ENCODE measurements at places on chromosomes 11 and 22.

GRCh38 chr11:116773203-116774097, 663 bp upstream of the BUD13 start:
- no peak for DNase-seq

- DNase-seq = no peak
These were observed 473 bp upstream of the EMID1 start for GRCh38 chr22:29205252-29205593.

- DNase-seq = no peak
These were observed 36.2 kb upstream of the FJX1 start for GRCh38 chr11:35582033-35582432.

DNA sequence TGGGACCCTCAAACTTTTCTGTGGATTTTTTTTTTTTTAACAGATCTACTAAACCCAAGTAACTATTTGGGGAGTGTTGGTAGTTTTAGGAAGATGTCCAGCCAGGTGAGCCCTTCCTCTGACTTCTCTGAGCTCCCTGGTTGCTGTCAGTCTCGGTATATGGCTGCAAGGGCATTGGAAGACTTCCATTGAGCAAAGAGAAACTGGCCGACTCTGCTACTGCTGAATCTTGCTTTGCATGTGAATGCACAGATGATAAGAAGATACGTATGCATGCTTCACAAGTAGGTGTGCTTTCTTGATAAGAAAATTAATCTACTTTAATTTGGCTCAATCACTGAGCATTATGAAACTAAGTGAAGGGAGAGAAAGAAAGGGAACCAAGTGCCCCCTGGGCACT, 51.1 kb downstream of the BARX2 start:
- DNase-seq = no peak

GRCh38 chr22:41217553-41218157, 12.5 kb downstream of the L3MBTL2 start:
- DNase-seq = peak; percentile 94

- no peak for DNase-seq
These were observed 987.6 kb downstream of the NTM start for GRCh38 chr11:132357811-132358572.

DNA sequence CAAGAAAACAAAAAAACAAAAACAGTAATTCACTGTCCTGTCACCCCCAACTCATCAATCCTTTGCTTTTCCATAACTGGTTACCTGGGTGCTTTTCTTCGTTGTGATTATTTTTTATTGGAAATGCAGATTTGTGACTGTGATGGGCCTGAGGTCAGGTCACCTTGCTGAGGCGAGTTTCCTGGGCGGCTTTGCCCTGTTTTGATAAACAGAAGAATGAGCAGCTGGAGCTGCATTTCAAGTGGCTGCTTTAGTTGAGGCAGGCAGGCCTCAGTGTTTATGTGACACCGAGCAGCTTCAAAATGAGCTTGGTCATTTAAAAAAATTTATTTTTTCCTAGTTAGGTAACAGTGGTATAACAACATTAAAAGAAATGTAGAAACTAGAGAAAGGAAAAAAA, 22.2 kb downstream of the PTPRJ start:
- DNase-seq = no peak

DNA sequence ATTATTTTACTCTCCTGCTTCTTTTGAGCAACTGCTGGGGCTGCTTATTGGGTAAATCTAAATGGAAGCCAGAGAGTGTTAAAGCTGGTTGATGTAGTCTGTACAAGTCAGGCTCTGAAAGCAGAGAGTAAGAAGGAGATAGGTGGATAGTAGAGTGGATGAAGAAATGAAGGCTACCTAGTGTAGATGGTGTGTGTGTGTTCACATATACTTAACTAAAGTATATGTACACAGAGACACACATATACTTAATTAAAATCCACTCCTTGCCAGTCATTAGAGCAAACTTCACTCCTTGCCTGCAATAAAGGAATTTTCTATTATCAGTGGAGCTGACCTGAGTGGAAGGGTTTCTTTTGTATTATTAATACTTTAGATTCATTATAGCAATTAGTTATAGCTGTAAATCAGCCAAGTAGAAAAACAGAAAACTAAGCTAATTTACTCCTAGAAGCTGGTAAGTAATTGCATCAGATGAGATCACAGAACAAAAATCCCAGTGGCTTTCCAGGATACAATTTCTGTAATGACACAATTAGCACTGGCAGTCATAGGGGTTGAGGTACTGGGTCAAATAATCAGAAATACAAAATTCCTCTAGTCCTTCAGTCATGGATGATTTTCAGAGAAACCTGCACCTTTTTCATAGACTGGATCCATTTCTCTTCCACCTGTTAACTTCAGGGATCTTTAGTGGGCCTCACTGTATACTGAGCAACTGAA, 40.7 kb upstream of the CCDC179 start:
- no peak for DNase-seq

- no peak for DNase-seq
These were observed 11.7 kb upstream of the DNAJB13 start for GRCh38 chr11:73939096-73939495.

DNA sequence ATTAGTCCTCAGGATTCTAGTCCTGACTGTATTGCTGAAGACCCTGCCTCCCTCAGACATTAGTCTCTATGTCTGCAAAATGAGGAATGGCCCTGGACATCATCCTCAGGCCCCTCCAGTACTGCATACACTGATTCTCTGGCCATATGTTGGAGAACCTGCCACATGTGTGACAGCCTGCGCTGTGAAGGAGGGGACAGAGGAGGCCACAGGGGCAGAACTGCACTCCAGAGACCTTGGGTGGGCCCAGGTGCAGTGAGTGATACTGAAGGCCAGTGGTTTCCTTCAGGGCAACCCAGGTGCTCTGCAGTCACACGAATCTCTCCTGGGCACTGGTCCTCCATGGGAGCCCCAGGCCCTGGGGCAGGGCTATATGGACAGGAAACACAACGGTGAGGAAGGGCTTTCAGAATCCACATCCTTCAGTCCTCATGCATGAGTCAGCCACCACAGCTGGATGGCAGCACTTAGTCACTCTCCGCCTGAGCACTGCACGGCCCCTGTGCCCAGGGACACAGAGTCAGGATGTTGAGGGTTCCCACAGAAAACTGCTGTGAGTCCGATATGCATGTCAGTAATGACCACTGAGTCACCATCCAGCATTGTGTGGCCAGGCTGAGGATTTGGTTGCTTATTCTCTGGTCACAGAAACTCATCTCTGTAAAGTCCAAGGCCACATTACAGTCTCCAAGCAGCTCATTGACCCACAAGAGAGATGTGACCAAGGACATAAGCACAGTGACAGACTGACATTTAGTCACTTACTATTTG, 39.7 kb downstream of the ME3 start:
- DNase-seq = peak; percentile 64

DNA sequence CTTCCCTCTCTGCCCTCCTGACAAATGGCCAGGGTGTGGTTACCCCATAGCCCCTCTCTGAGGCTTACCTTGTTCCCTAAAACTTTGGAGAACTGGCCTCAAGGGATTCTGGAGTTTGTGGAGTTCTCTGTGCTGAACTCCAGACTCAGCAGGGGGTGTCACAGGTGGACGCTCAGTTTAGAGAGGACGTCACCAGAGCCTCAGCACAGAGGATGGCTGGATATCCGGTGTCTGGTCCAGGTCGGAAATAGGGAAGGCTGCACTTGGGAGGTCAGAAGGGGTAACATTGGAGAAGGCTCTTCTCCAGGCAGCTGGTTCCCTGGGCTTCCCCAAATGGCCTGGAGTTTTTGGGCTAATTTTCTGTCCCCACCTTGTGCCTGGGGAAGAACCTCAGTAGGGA, 64.2 kb downstream of the ADAMTS15 start:
- DNase-seq = no peak

DNA sequence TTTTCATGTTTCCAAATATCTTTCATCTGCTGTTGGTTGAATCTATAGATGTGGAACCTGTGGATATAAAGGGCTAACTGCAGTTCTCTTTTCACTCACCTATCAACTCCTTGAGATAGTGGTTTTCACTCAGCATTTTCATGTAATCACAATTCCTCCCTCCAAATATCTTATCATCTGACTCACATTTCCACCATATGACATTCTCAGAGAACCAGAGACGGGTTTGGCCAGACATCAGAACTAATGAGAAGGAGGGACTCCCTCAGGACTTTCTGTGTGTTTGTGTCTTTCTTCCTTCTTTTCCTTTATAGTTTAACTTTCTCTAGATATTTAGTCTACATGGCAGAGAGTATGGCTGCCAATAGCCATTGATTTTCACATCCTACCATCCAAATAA, 134.8 kb upstream of the DDI1 start:
- DNase-seq = no peak

DNA sequence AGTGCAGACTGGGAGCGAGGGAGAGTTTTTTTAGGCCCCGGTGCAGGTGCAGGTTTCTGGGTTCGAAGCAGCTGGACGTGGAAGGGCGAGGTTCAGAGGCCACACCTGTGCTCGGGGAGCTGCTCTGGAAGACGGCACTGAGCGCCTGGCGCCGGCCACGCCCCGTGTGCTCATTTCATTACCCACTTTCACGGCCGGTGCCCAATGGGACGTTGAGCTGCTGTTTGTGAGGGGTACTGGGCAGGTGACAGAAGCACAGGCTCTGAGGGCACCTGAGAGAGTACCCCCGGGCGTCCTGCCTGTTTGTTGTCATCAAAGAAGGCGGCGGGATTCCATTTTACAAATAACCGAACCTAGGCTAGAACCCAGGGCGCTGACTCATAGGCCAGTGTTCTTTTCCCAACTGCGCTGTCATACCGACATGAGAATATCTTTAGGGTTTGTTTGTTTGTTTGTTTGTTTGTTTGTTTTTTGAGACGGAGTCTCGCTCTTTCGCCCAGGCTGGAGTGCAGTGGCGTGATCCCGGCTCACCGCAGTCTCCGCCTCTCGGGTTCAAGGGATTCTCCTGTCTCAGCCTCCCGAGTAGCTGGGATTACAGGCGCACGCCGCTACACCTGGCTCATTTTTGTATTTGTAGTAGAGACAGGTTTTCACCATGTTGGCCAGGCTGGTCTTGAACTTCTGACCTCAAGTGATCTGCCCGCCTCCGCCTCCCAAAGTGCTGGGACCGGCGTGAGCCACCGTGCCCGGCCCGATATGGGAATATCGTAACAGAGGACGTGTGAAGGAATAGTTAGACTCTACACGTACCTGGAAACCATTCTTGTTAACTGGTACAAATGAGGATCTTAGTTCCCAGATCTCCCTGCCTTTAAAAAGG, 16.6 kb upstream of the SPTBN2 start:
- DNase-seq = no peak

- DNase-seq = no peak
These were observed 11.4 kb downstream of the FLI1 start for GRCh38 chr11:128705124-128705920.

GRCh38 chr22:48496987-48497650, 1330.6 kb downstream of the BRD1 start:
- DNase-seq = no peak

DNA sequence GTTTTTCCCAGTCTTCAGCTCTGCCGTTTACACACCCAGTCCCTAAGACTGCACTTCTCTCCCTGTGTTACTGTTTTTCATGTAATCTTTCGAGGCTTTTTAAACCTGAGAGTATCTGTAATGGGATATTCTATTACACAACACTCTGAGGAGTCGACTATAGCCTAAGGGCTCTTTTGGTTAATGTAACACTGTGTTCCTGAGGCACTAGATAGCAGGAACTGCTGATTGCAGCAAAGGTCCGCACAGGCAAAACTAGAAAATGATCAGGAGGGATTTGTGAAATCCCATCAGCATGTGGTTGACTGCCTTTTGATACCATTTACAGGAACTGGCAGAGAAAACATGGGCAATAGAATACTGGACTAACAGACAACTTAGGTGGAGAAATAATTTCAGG, 512.3 kb upstream of the RAG2 start:
- no peak for DNase-seq

- DNase-seq = no peak
These were observed 43.4 kb downstream of the MCM5 start for GRCh38 chr22:35443338-35443737.

GRCh38 chr22:39123751-39124581, 26.9 kb downstream of the APOBEC3H start:
- no peak for DNase-seq

DNA sequence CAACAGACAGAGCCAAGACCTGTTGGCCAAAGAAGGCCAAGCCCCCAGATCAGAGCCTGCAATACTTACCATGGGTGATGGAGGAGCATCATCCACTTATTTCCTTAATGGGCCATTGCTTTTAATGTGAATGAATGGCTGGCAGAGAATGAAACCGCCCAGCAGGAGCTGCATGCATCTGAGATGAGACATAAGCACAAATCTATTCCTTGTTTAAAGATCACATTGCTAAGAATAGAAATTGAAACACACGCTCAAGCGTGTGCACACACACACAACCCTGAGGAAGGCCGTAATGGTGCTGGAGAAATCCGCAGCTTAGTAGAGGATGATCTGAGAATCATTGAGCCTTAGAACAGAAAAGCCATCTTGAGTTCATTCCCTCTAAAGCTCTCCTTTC, 5.3 kb upstream of the RRAS2 start:
- no peak for DNase-seq

- no peak for DNase-seq
These were observed 11.3 kb upstream of the NNMT start for GRCh38 chr11:114284914-114285313.

GRCh38 chr11:60609632-60610031, 89.8 kb upstream of the MS4A8 start:
- DNase-seq = no peak

GRCh38 chr11:62468577-62468976, 49.7 kb downstream of the SCGB1A1 start:
- DNase-seq = no peak

DNA sequence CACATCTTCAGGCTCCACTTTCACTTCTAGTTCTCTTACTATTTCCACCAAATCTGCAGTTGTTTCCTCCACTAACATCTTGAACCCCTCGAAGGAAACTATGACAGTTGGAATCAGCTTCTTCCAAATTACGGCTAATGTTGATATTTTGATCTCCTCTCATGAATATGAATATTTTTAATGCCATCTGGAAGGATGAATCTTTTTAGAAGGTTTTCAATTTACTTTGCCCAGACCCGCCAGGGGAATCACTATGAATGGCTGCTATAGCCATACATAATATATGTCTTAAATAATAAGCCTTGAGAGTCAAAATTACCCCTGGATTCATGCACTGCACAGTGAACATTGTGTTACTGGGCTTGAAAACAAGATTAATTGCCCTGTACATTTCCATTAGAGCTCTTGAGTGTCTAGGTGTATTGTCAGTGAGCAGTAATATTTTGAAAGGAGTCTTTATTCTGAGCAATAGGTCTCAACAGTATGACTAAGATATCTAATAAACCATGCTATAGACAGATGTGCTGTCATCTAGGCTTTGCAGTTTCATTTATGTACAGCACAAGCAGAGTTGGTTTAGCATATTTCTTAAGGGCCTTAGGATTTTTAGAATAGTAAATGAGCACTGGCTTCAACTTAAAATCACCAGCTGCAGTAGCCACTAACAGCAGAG, 48.3 kb upstream of the LRRC55 start:
- no peak for DNase-seq
